ENCODE measurements at places on chromosomes 7 and 10.

DNA sequence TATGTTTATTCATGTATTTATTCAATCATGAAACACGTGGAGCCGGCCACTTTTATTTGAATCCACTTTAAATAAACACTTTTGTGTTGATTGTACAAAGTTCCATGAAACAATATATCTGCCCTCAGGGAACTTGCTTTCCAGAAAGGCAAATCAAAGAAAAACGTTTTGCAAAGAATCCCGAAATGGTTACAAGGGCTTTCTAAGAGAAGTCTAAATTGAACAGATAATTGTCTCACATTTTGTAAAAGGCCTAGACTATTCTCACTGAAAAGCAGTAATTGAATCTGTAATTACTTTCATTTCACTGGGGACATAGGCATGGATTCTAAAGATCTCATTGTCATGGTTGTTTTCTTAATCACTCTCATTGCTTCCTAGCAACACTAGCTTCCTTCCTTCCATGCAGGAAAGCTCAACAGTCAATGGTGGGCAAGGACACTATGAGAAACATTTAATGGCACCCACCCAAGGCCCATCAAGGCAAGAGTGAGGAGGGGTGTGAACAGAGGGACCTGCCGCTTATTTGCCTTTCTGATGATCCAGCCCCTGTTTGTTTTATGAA is 622.4 kb upstream of the C7orf33 start:
- DNase-seq, result no peak

DNA sequence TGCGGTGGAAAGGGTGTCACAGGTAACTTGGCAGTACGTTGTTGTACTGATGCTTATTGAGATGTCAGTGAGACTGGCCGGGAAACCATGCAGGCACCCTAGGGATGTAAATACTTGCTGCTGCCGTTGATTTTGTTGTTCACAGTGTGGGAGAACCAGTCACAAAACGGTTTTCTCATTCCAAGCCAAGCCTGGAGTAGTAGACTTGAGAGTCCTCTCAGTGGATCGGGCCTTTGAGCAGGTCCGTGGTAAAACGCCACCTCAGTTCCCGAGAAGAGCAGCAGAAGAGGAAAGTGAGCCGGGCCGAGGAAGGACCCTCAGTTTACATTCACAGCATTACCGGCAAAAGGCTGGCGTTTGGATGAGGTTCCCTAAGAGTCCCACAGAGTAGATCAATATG is 1.1 kb downstream of the JAKMIP3 start:
- no peak for DNase-seq

GRCh38 chr7:157276091-157276561 is 60.7 kb upstream of the DNAJB6 start:
- DNase-seq, result no peak

DNA sequence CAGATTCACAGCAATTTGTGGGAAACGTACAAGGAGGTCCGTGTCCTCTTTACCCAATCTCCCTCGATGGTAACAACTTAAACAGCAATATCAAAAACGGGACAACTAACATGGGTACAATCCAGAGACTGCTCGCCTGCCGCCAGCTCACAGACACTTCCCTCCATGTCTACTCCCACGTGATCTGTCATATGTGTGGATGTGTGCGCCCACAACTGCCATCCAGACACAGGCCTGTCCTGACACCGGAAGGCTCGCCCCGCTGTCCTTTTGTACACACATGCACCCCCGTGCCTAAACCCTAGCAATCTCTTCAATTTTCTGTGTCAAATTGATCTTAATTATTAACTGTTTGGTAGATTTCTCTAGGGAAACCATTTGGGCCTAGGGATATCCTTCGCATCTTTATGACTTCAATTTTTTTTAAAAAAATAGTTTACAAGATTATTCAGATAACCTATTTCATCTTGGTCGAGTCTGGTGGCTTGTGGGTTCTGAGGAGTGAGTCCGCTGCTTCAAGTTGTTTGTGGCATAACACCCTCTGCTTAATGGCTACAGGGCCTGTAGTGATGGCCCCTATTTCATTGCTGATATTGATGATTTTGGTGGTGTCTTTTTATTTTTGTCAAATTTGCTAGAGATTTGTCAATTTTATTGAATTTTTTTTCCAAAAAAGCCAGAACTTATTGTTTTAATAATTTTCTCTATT is 260.6 kb downstream of the MAD1L1 start:
- DNase-seq, result no peak

GRCh38 chr7:29150856-29151255 is 4.5 kb upstream of the CPVL start:
- DNase-seq, result no peak

GRCh38 chr10:88278912-88279311 is 304.2 kb downstream of the RNLS start:
- DNase-seq, result no peak

- DNase-seq, result no peak
These were observed 71.7 kb downstream of the COBL start for GRCh38 chr7:51244885-51245284.

- DNase-seq, result no peak
These were observed 102.7 kb downstream of the MACC1 start for GRCh38 chr7:20114468-20114867.

- DNase-seq, result no peak
These were observed 754 bp downstream of the SLC25A13 start for GRCh38 chr7:96321031-96321657.

GRCh38 chr7:51054231-51054630 is 262.4 kb downstream of the COBL start:
- no peak for DNase-seq

DNA sequence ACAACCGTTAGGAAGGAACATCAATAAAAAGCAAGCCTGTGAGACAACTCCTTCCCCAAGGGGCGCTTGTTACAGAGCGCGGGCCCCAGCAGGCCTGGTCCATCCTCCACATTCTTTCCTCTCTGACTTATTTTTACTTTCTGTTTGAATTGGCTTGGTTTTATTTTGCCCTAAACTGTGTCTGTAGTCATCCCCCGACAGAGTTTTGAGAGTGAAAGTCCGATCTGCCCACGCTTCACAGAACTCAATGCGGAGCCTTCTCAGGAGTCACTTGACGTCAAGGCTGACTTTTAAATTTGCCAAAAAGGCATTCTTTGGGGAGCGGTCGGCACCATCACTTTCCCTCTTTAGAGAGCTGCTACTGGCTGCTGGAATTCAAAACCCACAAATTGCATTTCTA is 150.1 kb upstream of the KLF6 start:
- no peak for DNase-seq

DNA sequence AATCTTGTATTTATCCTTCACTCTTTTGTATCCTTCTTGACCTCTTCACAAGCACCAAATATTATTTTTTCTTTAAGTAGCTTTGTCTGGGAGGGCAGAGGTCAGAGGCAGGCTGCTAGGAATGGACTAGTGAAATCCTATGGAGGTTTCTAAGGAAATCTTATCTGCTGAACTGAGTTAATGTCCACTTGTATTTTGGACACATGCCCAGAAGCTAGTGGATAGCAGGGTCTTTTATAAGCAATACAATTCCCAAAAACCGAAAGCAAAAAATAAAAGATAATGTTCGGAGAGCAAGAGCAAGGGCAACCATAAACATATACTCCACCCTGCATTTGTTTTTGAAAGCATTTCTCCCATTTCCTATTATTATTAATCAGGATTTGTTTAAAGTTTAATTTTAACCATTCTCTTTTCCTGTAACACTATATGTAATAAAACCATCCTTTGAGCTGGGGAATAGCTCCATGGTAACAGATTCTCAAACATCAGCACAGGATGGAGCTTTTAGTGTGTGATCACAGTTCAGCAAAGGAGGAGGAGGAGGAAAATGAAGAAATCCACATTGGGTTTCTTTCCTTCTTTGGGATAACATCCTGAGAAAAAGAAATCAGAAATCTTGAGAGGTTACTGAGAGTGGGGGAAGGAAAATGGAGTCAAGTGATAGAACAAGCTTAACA is 328.2 kb upstream of the LRRN3 start:
- DNase-seq, result no peak

DNA sequence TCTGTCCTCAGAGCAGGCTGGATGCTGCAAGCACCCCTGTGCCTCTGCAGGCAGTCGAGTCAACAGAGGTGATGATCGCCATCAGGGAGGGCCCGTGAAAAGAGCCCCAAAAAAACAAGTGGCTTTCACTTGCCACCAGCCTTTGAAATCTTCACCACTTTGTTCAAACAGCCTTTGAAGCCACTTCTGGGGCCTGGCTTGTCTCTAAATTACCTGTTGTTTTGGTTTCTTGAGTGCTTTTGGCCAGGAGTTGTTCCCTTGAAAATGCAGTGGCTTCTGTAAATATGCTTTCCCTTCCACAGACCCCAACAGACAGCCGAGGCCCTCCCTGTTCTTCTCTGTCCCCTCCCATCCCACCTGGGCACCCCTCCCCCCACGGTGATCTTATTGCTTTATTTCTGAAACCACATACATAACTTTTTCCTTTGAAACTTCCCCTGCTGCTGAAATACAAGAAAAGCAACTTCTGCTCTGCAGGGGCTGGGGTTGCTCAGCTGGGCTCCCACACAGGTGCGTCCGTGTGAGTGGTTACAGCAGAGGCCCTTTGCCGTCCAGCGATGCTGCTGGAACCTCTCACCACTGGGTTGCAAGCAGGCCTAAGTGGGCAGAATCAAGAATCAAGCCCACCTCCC is 283.8 kb upstream of the SHH start:
- DNase-seq, result no peak

DNA sequence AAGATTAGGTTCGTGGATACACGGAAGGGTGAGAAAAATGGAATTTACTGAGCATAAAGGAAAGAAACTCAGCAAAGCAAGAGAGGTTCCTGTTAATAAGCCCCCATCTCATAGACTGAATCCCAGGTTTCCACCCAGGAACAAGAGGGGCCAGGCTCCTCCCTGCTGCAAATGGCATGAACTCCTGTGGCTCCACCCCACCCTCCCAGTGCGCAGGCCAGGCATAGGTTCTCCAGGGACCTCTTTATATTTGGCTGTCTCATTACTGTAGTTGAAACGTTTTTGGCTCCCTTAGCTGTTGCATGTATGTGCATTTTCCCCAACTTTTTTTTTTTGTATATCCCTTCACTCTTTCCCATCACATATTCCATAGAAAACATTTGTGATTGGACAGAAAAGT is 217.8 kb upstream of the NRP1 start:
- DNase-seq, result no peak

DNA sequence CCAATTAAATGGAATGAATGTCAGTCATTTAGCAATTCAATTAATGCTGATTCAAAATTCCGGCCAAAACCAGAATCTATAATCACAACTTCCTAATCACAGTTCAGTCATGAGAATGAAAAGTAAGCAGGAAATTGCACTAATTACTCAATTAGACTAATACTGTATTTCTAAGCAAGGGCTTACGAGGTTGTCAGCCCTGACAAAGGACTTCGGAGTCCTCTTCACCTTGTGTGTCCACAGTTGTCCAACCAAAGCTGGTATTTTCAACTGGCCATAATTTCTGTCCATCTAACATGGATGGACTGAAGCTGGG is 17.4 kb downstream of the CPA1 start:
- no peak for DNase-seq

DNA sequence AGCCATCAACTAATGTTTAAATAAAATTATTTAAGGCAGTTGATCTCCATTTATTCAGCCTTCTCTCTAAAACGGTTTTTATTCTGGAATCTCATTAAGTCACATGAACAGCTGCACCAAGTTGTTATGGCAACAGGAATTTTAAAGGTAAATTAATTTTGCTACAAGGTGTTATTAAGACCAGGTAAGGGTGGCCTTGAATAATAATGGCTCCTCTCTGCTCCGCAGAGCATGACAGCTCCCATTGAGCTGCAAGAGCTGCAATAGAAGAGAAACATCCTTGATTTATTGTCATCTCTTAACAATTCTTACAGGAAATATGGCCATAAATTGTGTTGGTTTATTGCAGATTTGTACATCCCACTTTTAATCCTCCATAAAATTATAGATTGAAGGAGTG is 165.8 kb downstream of the KLF6 start:
- no peak for DNase-seq

- no peak for DNase-seq
These were observed 51.2 kb downstream of the MICU1 start for GRCh38 chr10:72574636-72575035.

GRCh38 chr7:34042406-34042805 is 137.1 kb downstream of the BMPER start:
- no peak for DNase-seq

DNA sequence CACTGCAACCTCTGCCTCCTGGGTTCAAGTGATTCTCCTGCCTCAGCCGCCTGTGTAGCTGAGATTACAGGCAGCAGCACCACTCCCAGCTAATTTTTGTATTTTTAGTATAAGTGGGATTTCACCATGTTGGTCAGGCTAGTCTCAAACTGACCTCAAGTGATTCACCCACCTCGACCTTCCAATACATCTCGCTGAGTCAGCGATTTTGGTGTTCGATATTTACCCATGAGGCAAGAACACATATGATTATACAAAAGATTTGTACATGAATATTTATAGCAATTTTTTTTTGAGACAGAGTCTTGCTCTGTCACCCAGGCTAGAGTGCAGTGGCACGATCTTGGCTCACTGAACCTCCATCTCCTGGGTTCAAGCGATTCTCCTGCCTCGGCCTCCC is 19.8 kb downstream of the PNLIP start:
- no peak for DNase-seq

DNA sequence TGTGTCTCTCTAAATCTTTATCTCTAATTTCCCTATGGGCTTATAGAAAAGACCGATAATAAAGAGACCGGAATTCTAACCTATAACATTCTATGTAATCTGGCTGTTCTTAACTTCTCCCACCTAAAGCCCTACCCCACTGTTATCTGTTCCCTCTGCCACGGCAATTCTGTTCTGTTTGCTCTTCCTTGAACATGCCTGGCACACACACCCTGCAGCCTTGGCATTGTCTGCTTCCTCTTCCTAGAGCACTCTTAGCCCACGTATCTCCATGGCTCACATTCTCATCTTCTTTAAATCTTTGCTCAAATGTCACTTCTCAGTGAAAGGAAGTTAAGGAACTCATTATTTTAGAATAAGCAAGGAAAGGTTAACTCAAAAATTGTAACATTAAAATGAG is 309.2 kb downstream of the GPR158 start:
- no peak for DNase-seq

GRCh38 chr10:15419279-15419874 is 48.3 kb upstream of the FAM171A1 start:
- no peak for DNase-seq

DNA sequence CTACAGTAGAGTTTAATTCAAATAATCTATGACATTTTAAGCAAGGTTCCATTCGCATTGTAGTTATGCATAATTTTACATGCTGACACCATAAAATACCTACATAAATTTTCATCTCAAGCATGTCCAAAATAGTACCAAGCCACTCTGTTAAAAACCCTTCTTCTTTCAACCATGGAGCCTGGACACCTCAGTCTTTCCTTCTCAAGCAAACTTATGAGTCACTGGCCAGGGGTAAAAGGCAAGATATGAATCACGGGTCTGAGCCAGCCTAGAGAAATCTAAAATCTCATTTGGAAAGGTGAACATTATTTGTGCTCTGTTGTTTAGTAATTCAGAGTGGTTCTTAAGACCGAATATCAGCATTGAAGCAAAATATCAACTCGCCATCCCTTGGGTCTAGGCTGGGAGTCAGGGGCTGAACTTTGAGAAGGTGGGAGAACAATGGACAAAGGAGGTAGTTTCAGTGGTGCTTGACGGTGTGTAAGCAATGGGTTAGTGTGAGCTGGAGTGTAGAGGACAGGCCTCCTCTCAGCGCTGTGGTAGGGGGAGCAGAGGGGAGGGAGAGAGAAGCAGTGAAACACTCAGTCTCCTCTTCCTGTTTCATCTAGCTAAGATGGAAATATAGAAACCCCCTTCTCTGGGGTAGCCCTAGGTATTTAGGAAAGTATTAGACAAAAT is 19.1 kb upstream of the GPAM start:
- no peak for DNase-seq

Data from glomerular endothelial cell (primary cell).